ENCODE measurements at places on chromosomes 6 and 20.

DNA sequence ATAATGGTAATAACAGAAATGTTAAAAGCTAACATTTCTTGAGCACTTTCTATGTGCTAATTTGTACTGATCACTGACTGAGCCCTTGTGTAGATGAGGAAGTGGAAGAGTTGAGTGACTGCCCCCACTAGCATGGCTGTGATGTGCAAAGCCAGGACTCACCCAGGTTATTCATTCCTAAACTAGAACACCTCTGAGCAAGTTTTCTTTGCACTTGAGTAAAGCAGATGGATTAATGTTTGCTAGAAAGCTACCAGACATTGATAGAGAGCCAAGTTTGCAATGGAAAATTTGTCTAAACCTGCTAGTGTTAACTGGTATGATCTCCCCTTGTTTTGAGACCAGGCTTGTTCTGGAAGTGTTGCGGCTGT lies 467.4 kb upstream of the PLCB4 start:
- DNase-seq: no peak

DNA sequence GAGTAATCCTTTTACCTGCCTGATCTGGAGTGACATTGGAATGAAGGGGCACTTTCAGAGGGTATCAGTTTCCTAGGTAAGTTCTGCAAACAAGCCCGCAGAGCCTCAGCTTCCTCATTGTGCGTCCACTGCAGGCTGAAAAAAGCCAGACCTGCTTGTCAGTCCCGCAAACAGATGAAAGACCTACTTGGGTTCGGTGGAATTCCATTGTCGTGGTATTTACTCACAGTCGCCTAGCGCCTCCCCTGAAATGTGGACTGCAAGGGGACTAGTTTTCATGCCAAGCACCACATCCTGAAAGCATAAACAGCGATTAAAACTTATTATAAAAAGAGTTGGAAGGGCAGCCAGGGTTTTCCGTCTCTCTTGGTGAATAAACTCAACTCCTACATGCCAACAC lies 121.5 kb downstream of the PAX1 start:
- DNase-seq: no peak

GRCh38 chr6:127550403-127550802 lies 26.6 kb upstream of the C6orf58 start:
- no peak for DNase-seq

DNA sequence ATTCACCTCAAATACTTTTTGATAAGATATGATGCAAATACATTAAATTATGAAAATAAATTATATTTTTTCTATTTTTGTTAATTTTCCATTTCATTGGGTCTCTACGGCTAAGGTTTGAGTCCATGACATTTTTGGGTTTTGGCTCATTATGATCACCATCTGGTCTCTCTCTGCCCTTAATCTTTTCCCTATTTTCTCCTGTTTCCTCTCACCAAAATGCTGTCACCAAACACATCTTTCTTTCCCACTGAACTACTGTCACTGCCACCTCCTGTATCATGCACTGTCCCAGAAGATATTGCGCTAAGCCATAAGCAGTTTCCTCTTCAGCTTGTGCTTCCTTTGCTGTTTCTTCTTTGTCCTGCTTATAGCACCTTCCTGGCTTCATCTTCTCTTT lies 42.0 kb upstream of the OGFRL1 start:
- no peak for DNase-seq

GRCh38 chr6:30837870-30838269 lies 46.4 kb upstream of the DDR1 start:
- no peak for DNase-seq

DNA sequence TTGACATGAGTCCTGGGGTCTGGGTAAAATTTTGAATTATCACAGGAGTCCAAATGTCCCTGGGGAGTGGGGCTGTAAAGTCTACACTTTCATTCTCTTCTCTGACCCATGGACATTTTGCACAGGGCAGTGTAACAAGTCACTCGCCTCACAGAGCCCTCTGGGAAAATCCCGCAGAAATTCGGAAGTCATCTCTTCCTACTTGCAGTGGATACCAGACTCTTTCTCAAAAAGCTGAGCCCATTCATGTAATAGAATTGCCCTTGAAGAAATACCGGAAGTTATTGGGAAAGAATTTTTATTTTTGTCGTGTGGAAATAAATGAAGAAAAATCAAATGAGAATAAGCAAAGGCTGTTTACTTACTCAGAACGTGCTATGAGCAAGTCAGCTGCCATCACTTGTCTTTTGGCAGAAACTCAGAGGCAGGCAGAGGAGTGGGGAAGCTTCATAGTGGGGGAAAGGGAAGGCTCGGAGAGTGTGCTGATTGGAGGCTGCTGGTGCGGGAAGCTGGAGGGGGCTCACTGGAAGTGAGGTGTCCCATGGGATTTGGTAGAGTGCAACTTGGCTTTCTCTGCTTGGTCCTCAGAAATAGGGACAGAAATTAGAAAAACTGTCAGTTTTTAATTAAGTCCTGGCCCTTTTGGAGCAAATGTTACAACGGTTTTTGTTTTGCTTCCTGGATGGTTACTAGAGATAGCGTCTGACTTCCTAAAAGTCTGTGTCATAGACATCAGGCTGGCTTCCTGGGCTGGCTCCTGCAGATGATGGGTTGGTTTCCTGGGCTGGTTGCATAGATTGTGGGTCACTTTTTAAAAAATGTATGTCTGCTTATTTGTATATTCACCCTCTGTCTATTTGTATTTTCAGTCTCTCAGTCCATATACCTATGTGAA lies 79.8 kb upstream of the EEF1E1 start:
- no peak for DNase-seq

- DNase-seq: no peak
These were observed 85.8 kb downstream of the PLCG1 start for GRCh38 chr20:41223112-41223511.

GRCh38 chr6:112525749-112526148 lies 178.6 kb downstream of the RFPL4B start:
- no peak for DNase-seq

DNA sequence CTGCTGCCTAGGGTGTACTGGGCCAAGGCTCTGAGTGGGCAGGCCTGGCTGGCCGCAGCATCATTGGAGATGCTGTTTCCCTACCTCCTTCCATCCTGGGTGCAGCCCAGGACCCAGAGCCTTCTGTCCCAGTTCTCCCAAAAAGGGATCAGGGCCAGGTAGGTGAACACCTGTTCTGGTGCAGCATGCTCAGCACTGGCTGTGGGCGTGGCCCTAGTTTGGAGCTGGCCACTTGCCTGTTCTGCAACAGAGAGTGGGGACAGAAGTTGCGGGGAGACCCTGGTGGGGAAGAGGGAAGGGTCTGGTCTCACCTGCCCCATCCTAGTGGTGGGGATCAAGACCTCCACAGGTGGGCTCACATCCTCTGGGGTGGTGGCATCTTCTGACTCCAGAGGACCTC lies 1.4 kb upstream of the ARMC12 start:
- DNase-seq: no peak

- DNase-seq: no peak
These were observed 151.8 kb downstream of the ARID1B start for GRCh38 chr6:156928972-156929371.

GRCh38 chr6:20729086-20729485 lies 194.8 kb downstream of the CDKAL1 start:
- no peak for DNase-seq

DNA sequence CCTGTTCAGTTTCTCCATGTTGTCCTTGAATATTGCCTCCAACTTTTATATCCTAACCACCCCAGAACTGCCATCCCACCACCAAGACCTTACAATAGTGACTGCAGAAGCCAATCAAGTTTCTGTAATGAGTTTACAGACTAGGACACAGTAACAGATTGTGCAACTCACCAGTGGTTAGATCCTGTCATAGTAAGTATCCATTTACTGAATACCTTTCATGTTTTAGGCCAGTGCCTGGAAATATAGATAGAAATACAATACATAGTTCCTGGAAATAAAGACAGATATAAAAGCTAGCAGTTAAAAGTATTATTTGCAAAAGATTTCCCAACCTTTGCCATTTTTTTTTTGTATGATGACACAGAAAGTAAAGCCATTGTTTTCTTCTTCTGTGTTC lies 471.8 kb upstream of the BTBD3 start:
- DNase-seq: no peak

- DNase-seq: no peak
These were observed 134.6 kb upstream of the BTN3A2 start for GRCh38 chr6:26230351-26230750.

- DNase-seq: peak; percentile 39
These were observed 412 bp downstream of the TRIB3 start for GRCh38 chr20:380763-381580.

DNA sequence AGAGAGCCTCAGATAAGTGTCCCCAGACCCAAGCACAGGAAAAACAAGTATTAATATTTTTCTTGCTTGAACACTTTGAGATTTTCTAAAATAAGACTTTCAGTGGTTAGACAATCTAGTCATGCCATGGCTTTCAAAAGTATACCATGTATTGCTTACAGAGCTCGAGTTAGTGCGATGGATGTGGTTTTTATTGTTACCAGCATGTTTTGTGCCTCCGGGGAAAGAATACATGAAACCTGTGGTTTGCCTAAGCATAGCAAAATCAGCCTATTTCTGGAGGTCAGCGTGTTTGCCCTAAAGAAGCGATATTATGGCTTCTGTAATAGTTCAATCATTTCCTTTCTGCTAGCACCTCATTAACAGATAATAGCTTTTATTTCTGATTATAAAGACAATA lies 21.6 kb downstream of the RIN2 start:
- DNase-seq: no peak

DNA sequence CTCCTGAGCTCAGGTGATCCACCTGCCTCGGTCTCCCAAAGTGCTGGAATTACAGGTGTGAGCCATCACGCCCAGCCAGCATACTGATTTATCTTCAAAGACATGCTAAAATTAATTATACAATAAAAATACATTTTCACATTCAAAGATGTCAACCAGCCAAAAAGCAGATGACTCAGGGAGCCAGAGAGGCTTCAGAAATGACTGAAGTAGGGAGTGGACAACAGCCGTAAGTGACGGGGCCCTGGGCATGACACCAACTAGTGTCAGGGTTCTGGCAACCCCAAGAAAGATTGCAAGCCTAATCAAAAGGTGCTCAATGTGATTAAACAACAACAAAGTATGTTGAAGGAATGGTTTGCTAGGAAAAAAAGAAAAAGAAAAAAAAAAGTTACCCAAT lies 28.4 kb downstream of the GPLD1 start:
- DNase-seq: no peak

GRCh38 chr6:166466178-166467122 lies 83.7 kb upstream of the MPC1 start:
- DNase-seq: no peak

GRCh38 chr6:13597073-13597472 lies 18.1 kb upstream of the NOL7 start:
- no peak for DNase-seq

- DNase-seq: peak; percentile 47
These were observed 3.1 kb upstream of the AKIRIN2 start for GRCh38 chr6:87705070-87705691.

GRCh38 chr20:33104336-33104735 lies 24.9 kb downstream of the BPIFB4 start:
- DNase-seq: no peak

GRCh38 chr20:47686545-47686944 lies 98.7 kb downstream of the SULF2 start:
- no peak for DNase-seq

DNA sequence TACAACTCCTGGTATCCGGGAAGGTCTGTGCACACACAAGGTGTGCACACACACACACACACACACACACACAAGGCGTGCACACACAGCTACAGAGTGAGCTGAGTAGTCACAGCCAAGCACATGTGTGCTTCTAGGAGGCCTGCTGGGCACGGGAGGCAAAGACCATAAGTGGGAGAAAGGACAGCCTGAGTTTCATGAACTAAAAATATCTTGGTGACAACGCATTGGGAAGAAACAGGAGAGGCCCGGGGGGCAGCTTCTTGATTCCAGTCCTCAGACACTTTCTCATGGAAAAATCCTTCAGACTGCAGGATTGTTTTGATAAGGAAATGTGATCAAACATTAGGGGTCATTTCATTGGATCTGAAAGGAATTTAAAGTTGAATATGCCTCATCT lies 2.6 kb downstream of the TRAF3IP2 start:
- DNase-seq: no peak

- DNase-seq: no peak
These were observed 121.6 kb downstream of the QRSL1 start for GRCh38 chr6:106750946-106751345.

DNA sequence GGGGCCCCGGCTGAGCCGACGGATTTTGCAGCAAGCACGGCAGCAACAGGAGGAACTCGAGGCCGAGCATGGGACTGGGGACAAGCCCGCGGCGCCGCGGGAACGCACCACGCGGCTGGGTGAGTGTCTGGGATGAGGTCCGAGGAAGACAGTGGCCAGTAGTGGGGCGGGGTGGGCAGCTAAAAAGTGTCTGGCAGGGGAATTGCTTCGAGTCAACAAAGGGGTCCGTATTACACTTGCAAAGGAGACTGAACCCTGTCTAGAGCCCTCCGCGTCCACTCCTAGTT lies 356 bp downstream of the BYSL start:
- DNase-seq: peak; percentile 11

DNA sequence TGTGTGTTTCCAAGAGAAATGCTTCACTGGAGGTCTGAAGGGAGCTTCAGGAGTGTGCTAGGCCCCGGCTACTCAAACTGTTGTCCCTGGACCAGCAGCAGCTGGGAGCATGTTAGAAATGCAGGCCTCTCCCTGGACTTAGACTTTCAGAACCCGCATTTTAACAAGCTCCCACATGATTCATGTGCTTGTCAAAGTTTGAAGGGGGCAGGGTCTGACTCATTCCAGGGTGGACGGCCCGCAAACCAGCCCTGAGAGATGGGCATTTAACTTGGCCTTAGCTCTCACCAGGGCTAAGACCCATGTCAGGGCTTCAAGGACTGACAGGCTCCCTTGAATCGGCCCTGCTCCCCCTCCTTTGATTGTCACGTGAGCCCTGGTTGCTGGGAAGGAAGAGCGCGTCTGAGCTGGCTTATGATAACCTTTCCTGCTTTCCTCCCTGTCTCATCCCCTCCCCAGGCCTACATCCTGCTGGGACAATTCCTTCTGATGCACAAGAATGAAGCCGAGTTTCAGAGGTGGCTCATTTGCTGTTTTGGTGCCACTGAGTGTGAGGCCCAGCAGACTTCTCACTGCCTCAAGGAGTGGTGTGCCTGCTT lies 35.5 kb downstream of the BANF2 start:
- no peak for DNase-seq

DNA sequence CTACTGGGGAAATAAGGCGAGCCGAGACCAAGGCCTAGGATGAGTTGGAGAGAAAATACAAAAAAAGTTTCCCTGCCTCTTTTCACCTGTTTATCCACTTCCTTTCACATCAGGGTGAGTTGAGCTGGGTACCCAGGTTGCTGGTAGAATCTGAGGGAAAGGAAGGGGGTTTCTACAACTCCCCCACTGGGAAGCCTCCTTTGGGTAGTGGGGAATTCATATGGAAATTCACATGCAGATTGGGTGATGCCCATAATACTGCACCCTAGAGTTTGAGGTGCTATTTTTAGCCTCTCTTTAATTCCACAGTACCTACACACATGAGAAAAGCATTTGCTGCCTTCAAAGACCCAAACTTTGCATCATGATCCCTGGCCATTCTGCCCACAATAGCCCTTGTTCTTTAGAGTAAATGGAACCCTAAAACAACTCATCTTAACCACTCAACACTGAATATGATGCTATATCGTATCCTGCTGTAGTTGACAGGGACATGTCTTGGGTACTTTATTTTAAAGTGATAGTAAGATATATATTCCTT lies 2.7 kb downstream of the OSTM1 start:
- no peak for DNase-seq

GRCh38 chr6:72617721-72618120 lies 4.1 kb upstream of the KCNQ5 start:
- DNase-seq: no peak
